Tracheal epithelial cell (primary cell): ENCODE measurements at places on chromosomes 4 and X. TPM values are rescaled to one million over a fixed set of nuclear protein-coding genes. Genes with fewer than 3 reads are reported as not detected.

FHDC1 gene
- 2.3 and 5.1 TPM in 2 replicates for total RNA-seq

WAS gene
- total RNA-seq: not detected in 2 replicates

AFP gene
- total RNA-seq: not detected in 2 replicates

GLOD5 gene
- total RNA-seq: not detected in 2 replicates

CXorf65 gene
- not detected in 2 replicates for total RNA-seq

ACOT9 gene
- total RNA-seq: 51.6 and 58.3 TPM in 2 replicates

LGI2 gene
- under 0.01 TPM in 1 of 2 replicates, not detected in the other for total RNA-seq

RBM3 gene
- total RNA-seq: 88.0 and 97.1 TPM in 2 replicates
